ENCODE measurements at places on chromosomes 1 and 21. TPM values are rescaled to one million over a fixed set of nuclear protein-coding genes. Genes with fewer than 3 reads are reported as not detected.

Gene FCRL6
- total RNA-seq: not detected

Gene C1orf50
- total RNA-seq: 7.8 TPM

Gene IL19
- total RNA-seq: not detected

DNA sequence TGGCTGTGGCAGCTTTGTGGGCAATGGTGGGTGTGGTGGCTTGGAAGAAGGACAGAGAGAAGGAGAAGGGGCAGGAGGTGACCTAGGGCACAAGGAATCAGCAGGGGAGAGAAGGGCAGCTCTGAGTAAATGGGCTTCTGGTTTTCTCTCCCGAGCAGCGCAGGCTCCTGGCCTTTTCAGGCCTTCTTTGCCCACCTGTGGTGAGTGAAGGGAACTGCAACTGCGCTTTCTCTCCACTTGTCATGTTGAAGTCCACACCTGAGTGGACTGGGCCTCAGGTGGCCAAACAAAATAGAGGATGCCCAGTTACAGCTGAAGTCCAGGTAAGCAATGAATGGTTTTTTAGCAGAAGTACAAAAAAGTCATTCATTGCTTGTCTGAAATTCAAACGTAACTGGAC, 29.4 kb upstream of the KCNA10 start:
- peaks cover 2% of the 10 kb centered on the region for H3K27me3 ChIP-seq
- H3K27ac ChIP-seq: no peak overlapping the region
- no peaks in the 10 kb centered on the region for H3K36me3 ChIP-seq
- no peaks in the 10 kb centered on the region for H3K4me1 ChIP-seq
- no peak overlapping the region for H3K4me3 ChIP-seq
- DNase-seq: no peak

GRCh38 chr1:109535971-109536491, 3.6 kb upstream of the GPR61 start:
- H3K4me3 ChIP-seq: no peak overlapping the region
- peaks cover 55% of the 10 kb centered on the region for H3K4me1 ChIP-seq
- no peaks in the 10 kb centered on the region for H3K36me3 ChIP-seq
- DNase-seq: no peak

DNA sequence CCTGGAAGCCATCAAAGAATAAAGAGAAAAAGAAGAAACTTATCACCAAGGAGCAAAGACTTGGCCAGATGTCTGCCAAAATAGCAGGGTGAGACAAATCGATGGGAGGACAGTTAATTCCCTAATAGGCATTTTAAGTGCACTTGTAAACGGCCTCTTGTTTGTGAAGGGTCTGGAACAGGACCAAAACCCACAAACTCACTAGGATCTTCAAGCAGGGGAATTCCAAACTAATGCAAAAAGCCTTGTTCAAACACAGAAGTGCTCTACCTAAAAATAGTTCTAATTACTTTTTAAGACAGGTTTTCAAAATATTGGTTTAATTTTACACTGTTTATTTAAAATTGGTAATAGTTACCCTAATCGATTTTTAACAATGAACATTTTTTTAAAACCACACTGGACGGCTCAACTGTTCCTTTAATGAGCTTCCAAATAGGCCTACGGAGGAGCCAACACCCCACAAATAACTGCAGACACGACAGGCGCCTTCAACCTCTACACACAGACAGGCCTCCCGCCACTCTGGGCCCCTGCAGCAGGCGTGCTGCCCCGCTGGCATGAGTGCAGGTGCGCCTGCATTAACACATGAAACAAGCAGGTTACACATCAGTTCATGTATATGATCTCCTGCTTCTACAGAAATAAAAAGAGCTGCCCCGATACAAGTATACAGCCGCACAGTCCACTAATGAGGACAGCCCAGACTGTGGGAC, 15.8 kb downstream of the UBE2G2 start:
- H3K4me1 ChIP-seq: peaks cover 5% of the 10 kb centered on the region
- no peaks in the 10 kb centered on the region for H3K27me3 ChIP-seq
- H3K27ac ChIP-seq: no peak overlapping the region
- H3K4me3 ChIP-seq: no peak overlapping the region

All from spinal cord (tissue), 10 donors.